ENCODE measurements at places on chromosomes 16 and 17. TPM values are rescaled to one million over a fixed set of nuclear protein-coding genes. Genes with fewer than 3 reads are reported as not detected.
A peak's percentile ranks its signal among the peaks of the same experiment; 100 is the strongest.

DNA sequence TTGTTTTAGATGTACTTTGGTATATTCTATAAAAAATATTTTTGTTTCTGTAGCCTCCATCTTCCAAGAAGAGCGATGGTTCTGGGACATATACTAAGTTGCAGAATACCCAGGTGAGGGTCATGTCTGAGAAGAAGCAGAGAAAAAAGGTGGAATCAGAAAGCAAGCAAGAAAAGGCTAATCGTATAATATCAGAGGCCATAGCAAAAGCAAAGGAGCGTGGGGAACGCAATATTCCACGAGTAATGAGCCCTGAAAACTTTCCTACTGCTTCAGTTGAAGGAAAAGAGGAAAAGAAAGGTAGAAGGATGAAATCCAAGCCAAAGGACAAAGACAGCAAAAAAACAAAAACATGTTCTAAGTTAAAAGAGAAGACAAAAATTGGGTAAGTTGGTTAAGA is 154.6 kb downstream of the CHD9 start:
- no peak for DNase-seq
- H3K4me3 ChIP-seq = peak overlapping the region; percentile 61
- H3K27me3 ChIP-seq = no peaks in the 10 kb centered on the region
- peak overlapping the region; percentile 83 for H3K27ac ChIP-seq
- H3K36me3 ChIP-seq = no peaks in the 10 kb centered on the region

GRCh38 chr16:29789775-29790182 is 772 bp upstream of the KIF22 start:
- peak overlapping the region; percentile 88 for H3K4me3 ChIP-seq
- H3K27me3 ChIP-seq = no peaks in the 10 kb centered on the region
- peak overlapping the region; percentile 92 for H3K27ac ChIP-seq
- H3K36me3 ChIP-seq = no peaks in the 10 kb centered on the region
- H3K4me1 ChIP-seq = peaks cover 25% of the 10 kb centered on the region
- DNase-seq = no peak

DNA sequence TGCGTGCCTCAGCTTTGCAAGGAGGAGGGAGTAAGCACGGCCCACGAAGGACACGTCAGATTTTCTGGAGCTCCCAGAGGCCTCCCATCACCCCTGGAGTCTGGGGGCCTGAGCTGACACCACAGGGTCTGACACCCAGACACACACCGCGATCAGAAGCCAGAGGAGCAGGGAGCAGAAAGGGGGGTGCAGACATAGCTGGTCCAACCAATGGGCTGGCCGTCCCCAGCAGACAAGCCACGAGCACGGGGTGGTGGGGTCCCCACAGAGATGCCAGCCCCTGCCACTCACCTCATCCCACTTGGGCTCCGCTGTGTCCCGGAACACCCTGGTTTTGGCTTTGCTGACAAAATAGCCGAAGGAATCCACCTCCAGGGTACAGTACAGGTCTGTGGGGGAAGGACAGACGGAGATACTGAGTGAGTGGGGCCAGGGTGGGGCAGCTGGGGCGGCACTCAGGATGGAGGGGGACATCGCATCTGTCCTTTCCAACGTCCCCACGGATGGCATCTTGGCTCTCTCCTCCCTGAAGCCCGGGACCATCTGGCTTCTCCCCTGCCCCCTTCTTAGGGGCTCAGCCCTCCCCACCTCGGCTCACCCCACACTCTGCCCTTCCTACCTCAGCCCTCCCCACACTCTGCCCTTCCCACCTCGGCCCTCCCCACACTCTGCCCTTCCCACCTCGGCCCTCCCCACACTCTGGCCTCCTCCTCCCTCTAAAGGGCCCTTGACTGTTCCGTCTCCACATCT is 53.5 kb downstream of the TIMM22 start:
- no peaks in the 10 kb centered on the region for H3K4me1 ChIP-seq
- no peak for DNase-seq
- peaks cover 32% of the 10 kb centered on the region for H3K36me3 ChIP-seq
- H3K27me3 ChIP-seq = no peaks in the 10 kb centered on the region

- no peaks in the 10 kb centered on the region for H3K4me1 ChIP-seq
- H3K27me3 ChIP-seq = no peaks in the 10 kb centered on the region
- H3K36me3 ChIP-seq = no peaks in the 10 kb centered on the region
- no peak for DNase-seq
- no peak overlapping the region for H3K27ac ChIP-seq
These were observed 72.2 kb downstream of the RPGRIP1L start for GRCh38 chr16:53631236-53632025.

- no peaks in the 10 kb centered on the region for H3K27me3 ChIP-seq
- H3K36me3 ChIP-seq = no peaks in the 10 kb centered on the region
- DNase-seq = no peak
- H3K4me1 ChIP-seq = no peaks in the 10 kb centered on the region
- H3K27ac ChIP-seq = no peak overlapping the region
- no peak overlapping the region for H3K4me3 ChIP-seq
These were observed 127.8 kb downstream of the SDK2 start for GRCh38 chr17:73516431-73516830.

GRCh38 chr16:55571-56136 is 2.0 kb downstream of the SNRNP25 start:
- no peak for DNase-seq
- no peaks in the 10 kb centered on the region for H3K27me3 ChIP-seq
- peaks cover 9% of the 10 kb centered on the region for H3K4me1 ChIP-seq
- no peak overlapping the region for H3K27ac ChIP-seq
- H3K4me3 ChIP-seq = no peak overlapping the region

DNA sequence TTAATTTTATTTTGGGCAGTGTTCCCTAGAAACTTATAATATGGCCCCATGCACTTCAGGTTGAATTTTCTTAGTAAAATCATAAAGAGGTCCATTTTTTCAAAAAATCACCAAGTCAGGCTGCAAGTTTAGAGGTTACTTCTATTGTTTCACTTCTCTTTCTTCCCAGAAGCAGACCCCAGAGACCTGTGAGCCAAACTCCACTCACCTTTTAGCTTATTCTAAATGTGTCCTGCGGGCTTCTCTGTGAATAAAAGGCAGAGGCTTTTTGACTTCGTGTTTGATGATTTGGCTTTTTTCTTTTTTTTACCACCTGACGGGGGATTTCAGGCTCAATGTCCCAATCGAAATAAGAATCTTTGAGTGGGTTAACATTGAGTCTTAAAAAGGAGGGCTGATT is 7.4 kb downstream of the PRKCB start:
- H3K27ac ChIP-seq = no peak overlapping the region
- DNase-seq = no peak
- H3K36me3 ChIP-seq = no peaks in the 10 kb centered on the region

HEATR9 gene
- total RNA-seq = 0.15 TPM

MYO1C gene
- total RNA-seq = 80.5 TPM

ODAD4 gene
- total RNA-seq = 0.38 TPM

DNA sequence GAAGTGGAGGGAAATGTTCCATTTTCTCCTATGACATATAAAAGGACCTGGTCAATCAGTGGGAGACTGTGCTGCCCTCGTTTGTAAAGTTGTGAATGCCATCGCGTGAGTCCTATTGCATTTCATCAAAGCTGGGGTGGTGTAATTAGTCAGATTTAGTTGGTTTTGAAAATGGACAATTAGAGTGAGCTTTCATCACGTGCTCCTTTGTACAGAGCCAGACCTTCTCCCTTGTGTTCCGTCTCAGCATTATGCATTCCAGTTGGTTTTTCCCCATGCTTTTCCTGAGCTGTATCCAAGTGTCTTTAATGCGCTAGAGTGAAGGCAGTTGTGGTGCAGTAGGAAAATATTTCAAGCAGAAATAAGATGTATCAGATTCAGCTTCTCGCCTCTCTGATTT is 10.4 kb downstream of the SEC14L1 start:
- DNase-seq = no peak
- no peak overlapping the region for H3K4me3 ChIP-seq
- H3K27me3 ChIP-seq = no peaks in the 10 kb centered on the region
- H3K36me3 ChIP-seq = no peaks in the 10 kb centered on the region
- H3K27ac ChIP-seq = no peak overlapping the region

DNA sequence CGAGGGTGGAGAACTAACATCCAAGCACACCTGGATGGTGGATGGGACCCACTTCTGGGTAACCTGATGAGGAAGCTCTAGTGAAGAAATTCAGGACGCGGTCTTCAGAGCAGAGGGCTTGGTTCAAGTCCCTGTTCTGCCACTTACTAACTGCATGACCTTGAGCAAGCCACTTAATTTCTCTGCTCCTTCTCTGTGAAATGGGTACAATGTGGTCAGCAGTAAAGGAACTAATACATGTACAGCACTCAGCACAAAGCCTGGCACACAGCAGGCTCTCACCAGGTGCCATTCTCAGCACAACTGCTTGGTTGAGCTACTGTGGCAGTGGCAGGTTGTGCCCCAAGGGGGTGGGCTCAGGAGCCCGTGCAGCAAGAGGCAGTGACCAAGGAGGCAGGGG is 1.9 kb upstream of the OSBPL7 start:
- peaks cover 69% of the 10 kb centered on the region for H3K36me3 ChIP-seq
- DNase-seq = no peak
- H3K4me1 ChIP-seq = peaks cover 30% of the 10 kb centered on the region
- H3K27ac ChIP-seq = no peak overlapping the region
- H3K4me3 ChIP-seq = no peak overlapping the region

SBK1 gene
- total RNA-seq = 0.95 TPM

PMFBP1 gene
- 1.6 TPM for total RNA-seq

DNA sequence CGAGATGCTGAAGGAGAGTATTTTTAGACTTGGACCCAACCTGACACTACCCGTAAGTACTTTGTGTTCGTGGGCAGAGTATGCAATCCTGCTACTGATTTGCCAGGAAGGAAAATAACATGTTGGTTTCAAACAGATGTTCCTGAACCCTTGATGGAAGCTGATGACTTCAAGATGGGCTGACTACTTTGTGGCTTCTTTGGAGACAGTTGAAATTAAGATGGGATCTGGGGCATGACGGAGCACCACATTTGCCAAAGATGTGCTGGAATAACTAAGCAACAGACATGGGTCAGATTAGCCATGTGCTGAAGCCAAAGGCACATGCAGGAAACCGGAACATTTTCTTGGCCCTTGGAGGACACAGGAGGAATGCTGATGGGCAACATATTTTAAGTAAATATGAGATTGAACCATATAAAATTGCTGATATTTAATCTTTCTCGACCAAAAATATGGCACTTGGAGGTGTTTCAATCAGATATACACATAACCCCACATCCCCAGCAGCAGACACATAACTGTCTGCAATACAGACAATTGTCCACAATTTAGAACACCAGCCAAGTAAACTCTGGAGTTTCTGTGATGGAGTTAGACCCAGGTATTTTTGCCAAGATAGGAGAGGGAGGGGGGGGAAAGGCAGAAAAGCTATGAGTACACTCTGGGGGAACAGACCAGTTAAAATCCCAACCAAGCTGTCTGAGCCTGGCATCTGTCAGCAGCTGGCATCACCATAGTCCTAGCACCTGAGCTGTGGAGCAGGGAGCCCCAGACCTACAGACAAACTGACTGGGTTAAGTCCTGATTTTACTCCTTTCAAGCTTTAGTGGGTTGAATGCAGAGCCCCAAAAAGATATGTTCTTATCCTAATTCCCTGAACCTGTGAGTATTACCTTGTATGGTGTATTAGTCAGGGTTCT is 329.4 kb upstream of the CDH5 start:
- no peaks in the 10 kb centered on the region for H3K36me3 ChIP-seq
- DNase-seq = no peak
- no peak overlapping the region for H3K4me3 ChIP-seq
- H3K4me1 ChIP-seq = no peaks in the 10 kb centered on the region

ERAL1 gene
- 24.7 TPM for total RNA-seq

RNF227 gene
- 4.4 TPM for total RNA-seq

ZPBP2 gene
- total RNA-seq = not detected

DNA sequence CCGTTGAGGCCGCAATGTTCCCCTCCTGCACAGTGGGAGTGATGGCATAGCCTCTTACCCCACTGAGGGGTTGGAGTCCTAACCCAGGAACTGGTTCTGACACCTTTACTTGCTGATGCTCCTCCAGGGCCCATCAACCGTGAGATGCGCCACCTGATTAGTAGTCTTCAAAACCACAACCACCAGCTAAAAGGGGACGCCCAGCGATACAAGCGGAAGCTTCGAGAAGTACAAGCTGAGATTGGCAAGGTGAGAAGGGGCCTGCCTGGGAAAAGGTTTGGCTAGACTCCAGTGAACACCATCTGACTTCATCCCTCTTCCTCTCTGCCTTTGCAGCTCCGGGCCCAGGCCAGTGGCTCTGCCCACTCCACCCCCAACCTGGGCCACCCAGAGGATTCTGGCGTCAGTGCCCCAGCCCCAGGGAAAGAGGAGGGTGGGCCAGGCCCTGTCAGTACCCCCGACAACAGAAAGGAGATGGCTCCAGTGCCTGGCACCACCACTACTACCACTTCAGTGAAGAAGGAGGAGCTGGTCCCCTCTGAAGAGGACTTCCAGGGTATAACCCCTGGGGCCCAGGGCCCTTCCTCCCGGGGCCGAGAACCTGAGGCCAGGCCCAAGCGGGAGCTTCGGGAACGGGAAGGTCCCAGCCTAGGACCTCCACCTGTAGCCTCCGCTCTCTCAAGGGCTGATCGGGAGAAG is 5.8 kb downstream of the RNF40 start:
- H3K27ac ChIP-seq = no peak overlapping the region
- DNase-seq = no peak
- H3K36me3 ChIP-seq = peaks cover 99% of the 10 kb centered on the region
- H3K4me1 ChIP-seq = peaks cover 7% of the 10 kb centered on the region
- H3K4me3 ChIP-seq = no peak overlapping the region
- H3K27me3 ChIP-seq = no peaks in the 10 kb centered on the region

GRCh38 chr17:54680410-54680809 is 220.2 kb upstream of the TOM1L1 start:
- DNase-seq = no peak
- no peaks in the 10 kb centered on the region for H3K36me3 ChIP-seq
- H3K4me1 ChIP-seq = no peaks in the 10 kb centered on the region
- no peak overlapping the region for H3K4me3 ChIP-seq

CBLN1 gene
- total RNA-seq = 0.26 TPM

ENPP7 gene
- not detected for total RNA-seq

FAM20A gene
- 9.6 TPM for total RNA-seq

GRCh38 chr17:40597556-40598300 is 32.5 kb upstream of the CCR7 start:
- no peak for DNase-seq
- H3K36me3 ChIP-seq = no peaks in the 10 kb centered on the region
- no peak overlapping the region for H3K4me3 ChIP-seq

TBC1D3H gene
- total RNA-seq = not detected

FOXL1 gene
- total RNA-seq = 1.6 TPM

GRCh38 chr16:51305337-51305736 is 154.3 kb upstream of the SALL1 start:
- no peak overlapping the region for H3K4me3 ChIP-seq
- H3K4me1 ChIP-seq = no peaks in the 10 kb centered on the region
- no peaks in the 10 kb centered on the region for H3K36me3 ChIP-seq
- DNase-seq = no peak
- H3K27ac ChIP-seq = no peak overlapping the region
- no peaks in the 10 kb centered on the region for H3K27me3 ChIP-seq

DNA sequence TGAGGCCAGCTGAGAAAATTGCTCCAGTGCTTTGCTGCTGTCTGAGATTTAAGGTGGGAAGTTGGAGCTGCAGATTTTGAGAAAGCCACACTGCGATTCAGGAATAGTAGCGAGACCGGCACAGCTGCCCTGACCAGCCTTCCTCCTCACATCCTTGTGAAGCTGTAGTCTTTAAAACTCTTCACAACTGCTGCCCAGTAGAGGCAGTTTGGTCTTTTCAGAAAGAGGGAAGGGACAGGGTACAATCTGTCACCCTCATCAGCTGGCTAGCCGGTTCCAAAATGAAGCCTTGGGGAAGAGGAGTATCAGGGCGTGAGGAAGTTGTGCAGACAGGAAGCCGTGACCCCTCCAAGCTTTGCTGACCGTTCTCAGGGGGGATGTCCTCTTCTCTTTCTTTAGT is 195.3 kb downstream of the MSI2 start:
- no peak overlapping the region for H3K4me3 ChIP-seq
- no peak overlapping the region for H3K27ac ChIP-seq
- no peak for DNase-seq
- H3K36me3 ChIP-seq = no peaks in the 10 kb centered on the region
- H3K4me1 ChIP-seq = peaks cover 6% of the 10 kb centered on the region

Measured in esophagus squamous epithelium (tissue), 5 donors.